ENCODE measurements at places on chromosomes 3 and 15.

DNA sequence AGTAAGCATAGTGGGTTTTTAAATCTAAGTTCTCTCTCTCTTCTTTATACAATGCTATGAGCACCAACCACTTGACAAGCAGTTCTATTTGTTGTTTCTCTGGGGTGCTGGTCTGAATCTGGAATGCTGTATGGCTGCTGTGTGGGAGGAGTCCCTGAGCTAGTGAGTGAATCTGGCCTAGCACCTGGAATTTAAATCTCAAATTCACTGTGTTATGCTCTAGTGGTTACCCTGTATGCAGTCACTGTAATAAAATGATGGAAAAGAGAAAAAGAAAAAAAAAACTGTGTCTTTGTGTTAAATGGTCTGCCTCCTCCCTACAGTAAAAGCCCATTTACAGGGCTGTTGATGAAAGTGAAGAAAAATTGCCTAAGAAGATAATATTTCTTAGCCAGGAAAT is 155.0 kb downstream of the ATP8B4 start:
- DNase-seq: no peak

- DNase-seq: peak; percentile 78
These were observed 435 bp downstream of the SLC35G2 start for GRCh38 chr3:136819392-136819730.

DNA sequence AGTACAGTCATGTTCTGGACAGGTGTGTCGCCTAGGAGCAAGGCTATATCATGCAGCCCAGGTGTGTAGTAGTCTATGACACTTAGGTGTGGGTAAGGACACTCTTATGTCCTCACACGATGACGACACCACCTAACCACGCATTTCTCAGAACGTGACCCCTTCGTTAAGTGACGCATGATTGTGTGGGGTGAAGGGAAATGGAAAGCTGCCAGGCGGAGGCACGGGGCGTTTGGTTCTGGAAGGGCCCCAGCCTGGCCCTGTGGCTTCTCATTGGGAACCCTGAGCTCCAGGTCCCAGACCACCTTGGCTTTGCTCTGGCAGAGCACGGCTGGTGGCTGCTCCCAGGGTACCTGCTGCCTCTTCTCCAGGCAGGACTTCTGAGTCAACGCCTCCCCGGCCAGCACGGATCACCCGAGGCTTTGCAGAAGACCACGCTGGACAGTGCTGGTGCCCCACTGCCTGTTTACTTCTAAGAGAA is 39.3 kb downstream of the FBLN2 start:
- DNase-seq: peak; percentile 38

GRCh38 chr15:47266566-47266965 is 450.7 kb upstream of the SEMA6D start:
- no peak for DNase-seq

- DNase-seq: no peak
These were observed 35.5 kb upstream of the NIT2 start for GRCh38 chr3:100299016-100299415.

DNA sequence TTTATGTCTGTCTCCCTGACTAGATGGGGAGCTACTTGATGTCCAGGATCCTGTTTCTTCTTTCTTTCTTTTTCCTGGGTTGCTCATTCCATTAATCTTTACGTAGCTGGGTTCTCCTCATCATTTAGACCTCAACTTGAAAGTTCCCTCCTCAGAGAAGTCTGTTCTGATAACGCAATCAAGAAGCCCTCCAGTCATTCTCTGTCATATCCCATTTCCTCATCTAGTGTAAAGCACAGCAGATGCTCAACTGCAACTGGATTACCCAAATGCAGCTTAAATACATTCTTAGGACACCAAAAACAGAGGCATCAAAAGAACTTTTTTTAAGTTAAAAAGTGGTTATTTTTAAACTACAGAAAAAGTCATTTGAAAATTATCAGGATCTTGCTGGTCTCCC is 51.7 kb upstream of the ST3GAL6 start:
- no peak for DNase-seq

- DNase-seq: no peak
These were observed 738.4 kb downstream of the CADM2 start for GRCh38 chr3:85697156-85697555.

- no peak for DNase-seq
These were observed 80.9 kb downstream of the PDE8A start for GRCh38 chr15:85062560-85062959.

Data from epithelial cell of esophagus (primary cell).